Activated T-cell treated with anti-CD3 and anti-CD28 coated beads, Interleukin-2, amount 50 U/mL, for 4 hours (primary cell): ENCODE measurements at places on chromosomes 1 and 21. TPM values are rescaled to one million over a fixed set of nuclear protein-coding genes. Genes with fewer than 3 reads are reported as not detected.

Gene TCHHL1
- not detected for total RNA-seq

- peak; percentile 80 for DNase-seq
These were observed at the start of gene DENND2C for GRCh38 chr1:114669562-114670082. Gene DENND2C (minus strand): TSS chr1:114670049. CDS start chr1:114625984, 44,065 bp downstream.

Gene TMEM82
- not detected for total RNA-seq

DNA sequence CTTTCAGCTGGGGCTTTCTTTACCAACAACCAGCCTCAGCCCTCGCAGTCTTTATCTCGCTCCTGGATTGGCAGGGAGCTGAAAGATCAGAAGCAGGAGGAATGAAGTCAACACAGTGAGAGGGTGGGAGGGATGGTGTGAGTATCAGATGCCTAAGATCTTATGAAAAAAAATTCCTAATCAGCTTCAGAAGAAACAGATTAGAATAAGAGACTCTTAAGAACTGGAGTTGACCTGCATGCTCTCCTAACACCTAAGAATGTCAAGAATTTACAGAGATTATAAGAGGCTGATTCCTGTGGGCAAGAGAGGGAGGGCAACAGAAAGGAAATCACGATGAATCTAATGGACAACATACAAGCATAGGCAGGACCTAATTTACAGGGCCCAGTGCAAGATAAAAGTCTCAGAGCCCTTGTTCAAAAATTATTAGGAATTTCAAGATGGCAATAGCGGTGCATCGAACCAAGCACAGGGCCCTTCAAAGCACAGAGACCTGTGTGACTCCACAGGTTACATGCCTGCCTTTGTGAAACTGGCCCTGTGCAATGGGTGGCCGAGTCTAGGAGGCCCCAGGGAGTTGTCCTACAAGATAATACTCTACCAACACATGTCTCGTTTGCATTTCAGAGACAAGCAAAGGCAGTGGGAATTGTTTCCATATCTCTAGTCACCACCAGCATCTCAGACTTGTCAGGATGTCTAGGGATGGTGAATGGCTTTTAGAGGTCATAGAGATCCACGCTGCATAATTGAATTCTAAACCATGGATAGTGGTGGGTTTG lies 65.3 kb upstream of the PPP2R5A start:
- DNase-seq = no peak

DNA sequence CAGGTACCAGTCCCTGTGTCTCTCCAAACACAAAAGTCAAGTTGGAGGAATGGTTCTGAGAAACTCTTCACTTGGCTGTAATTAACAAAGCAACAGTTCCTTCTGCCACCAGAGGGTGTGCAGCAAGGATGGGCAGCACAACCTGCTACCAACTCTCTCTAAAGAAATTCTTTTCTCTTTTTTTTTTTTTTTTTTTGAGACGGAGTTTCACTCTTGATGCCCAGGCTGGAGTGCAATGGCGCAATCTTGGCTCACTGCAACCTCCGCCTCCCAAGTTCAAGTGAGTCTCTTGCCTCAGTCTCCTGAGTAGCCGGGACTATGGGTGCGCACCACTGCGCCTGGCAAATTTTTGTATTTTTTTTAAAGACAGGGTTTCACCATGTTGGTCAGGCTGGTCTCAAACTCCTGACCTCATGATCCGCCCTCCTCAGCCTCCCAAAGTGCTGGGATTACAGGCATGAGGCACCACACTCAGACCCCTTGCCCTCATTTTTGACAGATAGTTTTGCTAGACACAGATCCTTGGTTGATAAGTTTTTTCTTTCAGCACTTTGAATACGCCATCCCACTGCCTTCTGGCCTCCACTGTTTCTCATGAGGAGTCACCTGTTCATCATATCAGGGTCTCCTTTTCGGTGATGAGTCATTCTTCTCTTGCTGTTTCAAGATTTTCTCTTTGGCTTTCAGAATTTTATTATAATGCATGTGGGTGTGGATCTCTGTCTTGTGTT lies 12.1 kb upstream of the DEGS1 start:
- peak; percentile 13 for DNase-seq

Gene ARL8A
- 55.0 TPM for total RNA-seq

GRCh38 chr1:232873412-232873811 lies 68.2 kb downstream of the MAP10 start:
- DNase-seq = no peak

DNA sequence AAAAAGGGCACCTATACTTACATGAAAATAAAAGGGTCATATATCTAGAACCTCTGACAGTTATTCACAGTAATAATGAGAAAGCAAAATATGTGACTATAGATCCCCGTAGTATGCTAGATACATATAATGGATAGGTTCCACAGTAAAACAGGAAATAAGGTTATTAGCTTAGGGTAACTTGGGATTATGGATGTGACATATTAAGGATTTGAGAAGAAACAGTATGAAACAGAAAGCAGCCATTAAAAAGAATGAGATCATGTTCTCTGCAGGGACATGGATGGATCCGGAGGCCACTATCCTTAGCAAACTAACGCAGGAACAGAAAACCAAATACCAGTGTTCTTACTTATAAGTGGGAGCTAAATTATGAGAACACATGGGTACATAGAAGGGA lies 1547.3 kb downstream of the BRINP3 start:
- DNase-seq = no peak

Gene MNDA
- not detected for total RNA-seq

Gene NPPB
- total RNA-seq = not detected

GRCh38 chr1:38261574-38261973 lies 215.0 kb upstream of the POU3F1 start:
- DNase-seq = no peak
